ENCODE measurements at places on chromosomes 6 and 20.

- no peak for DNase-seq
These were observed 56.4 kb downstream of the RIPOR2 start for GRCh38 chr6:24879351-24879750.

- no peak for DNase-seq
These were observed 152.7 kb downstream of the CD83 start for GRCh38 chr6:14270142-14270893.

DNA sequence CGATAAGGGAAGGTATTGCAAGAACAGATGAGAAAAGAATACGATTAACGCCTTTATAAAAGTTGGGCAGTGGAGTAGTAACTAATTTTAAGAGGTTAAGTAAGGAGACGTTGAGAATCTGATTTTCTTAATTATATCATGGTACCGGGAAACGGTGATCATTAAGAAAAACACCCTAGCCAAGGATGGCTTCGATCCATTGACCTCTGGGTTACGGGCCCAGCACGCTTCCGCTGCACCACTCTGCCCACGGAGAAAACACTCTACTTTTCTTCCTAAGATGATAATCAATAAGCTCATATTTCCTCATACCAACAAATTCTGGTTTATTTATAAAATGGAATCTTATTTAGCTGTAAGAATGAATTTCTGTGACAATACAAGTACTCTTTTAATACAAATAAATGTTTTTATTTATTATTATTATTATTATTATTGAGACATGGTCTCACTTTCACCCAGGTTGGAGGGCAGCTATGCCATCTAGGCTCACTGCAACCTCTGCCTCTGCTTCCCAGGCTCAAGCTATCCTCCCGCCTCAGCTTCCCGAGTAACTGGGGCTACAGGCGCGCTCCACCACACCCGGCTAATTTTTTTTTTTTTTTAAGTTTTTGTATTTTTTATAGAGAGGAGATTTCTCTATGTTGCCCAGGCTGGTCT is 8.3 kb downstream of the POM121L2 start:
- DNase-seq = no peak

DNA sequence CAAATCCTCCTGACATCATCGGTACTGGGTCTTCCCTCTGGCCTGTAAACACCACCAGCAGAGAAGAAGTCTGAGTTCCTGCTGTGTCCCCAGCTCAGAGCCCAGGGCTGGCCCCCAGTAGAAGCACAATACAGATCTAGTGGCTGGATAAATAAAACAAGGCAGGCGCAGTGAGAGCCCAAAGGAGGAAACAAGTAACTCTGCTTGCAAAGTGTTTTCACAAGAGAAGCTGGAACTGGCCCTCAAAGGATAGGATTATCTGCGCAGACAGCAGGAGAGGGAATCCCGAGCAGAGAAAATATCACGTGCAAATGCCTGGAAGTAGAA is 205.1 kb downstream of the ZDHHC14 start:
- no peak for DNase-seq

DNA sequence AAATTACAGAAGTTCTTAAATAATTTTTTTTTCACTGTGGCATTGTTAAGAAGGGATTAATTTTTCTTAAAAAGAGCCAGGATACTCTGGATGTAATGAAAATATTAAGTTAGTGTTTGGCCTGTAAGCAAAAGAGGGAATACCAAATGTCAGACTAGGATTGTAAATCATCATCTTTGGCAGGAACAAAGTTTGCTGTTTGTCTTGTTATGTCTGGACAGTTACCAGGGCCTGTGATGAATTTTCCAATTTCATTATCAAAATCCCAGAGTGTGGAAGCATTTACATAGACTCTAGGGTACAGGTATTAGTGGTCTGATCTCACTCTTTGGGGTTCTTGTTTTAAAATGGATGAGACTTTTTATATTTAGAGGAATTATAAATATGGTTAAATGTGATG is 26.1 kb downstream of the CEP57L1 start:
- no peak for DNase-seq

GRCh38 chr6:168384045-168385036 is 56.6 kb upstream of the SMOC2 start:
- no peak for DNase-seq

Data from hindlimb muscle (tissue), 1 donor.